ENCODE measurements at places on chromosomes 6 and 20. TPM values are rescaled to one million over a fixed set of nuclear protein-coding genes. Genes with fewer than 3 reads are reported as not detected.

- DNase-seq: no peak
- no peak overlapping the region for H3K4me3 ChIP-seq
- no peaks in the 10 kb centered on the region for H3K36me3 ChIP-seq
- no peak overlapping the region for H3K27ac ChIP-seq
- H3K27me3 ChIP-seq: no peaks in the 10 kb centered on the region
These were observed 155.1 kb upstream of the SOX4 start for GRCh38 chr6:21438237-21438985.

DNA sequence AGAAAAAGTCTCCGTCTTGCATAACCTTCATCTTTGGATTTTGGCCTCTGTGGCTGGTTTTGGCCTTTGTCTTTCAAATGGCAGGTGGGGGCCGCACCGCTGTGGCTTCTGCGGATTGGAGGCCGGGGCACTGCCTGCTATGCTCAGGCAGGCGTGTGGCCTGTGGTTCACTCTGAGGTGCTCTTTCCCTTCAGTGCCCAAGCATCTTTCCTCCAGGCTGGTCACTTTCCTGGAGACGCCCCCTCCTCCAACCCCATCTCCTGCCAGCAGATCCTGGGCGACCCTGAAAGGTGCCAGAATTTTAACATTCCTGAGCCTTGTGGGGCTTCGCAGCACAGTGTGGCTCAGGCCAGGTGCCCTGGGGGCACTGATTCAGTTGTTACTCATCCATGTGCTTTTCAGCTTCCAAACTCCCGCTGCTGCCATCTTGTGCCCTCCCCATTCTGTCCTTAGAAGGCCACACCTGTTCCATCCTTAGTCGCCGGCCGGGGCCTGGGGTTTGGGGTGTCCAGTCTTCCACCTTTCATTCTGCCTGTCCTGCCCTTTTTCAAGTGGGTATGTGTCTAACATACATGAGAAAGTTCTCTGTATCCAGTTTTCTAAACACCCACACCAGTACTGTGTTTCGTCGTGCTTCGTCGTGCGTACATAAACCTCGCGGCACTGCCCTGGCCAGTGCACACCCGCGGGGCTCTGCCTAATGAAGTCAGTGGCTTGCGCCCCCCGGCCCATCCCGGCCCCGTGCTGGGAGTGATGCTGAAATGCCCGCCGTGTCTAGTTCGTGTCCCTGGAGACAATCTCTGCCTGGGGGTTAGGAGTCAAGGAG, 12.1 kb downstream of the SS18L1 start:
- peaks cover 51% of the 10 kb centered on the region for H3K36me3 ChIP-seq
- H3K4me1 ChIP-seq: peaks cover 2% of the 10 kb centered on the region
- peak; percentile 77 for DNase-seq

The WFDC2 gene
- total RNA-seq: 994 TPM

DNA sequence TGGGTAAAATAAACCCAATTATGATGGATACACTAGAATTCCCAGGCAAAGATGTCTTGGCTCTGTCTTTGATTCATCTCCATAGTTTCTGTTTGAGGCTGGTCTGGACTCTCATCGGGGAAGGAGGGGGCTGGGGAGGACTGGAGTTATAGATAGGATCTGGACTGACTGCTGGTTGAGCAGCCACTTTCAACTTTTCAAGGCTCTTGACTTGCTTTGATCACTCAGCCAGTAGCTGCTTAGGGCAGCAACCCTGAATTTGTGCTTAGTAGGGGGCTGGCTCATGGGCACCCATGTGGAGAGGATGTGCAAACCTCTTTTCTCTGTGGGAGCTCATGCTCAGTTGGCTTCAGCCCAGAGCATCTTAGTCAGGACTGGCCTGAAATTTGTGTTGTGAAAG, 114.0 kb upstream of the NEDD9 start:
- no peaks in the 10 kb centered on the region for H3K4me1 ChIP-seq
- H3K36me3 ChIP-seq: no peaks in the 10 kb centered on the region
- DNase-seq: no peak

GRCh38 chr6:34334796-34335416, 57.6 kb downstream of the NUDT3 start:
- H3K4me3 ChIP-seq: no peak overlapping the region
- no peak for DNase-seq
- H3K36me3 ChIP-seq: peaks cover 27% of the 10 kb centered on the region
- H3K4me1 ChIP-seq: no peaks in the 10 kb centered on the region
- H3K27me3 ChIP-seq: no peaks in the 10 kb centered on the region
- H3K27ac ChIP-seq: no peak overlapping the region

DNA sequence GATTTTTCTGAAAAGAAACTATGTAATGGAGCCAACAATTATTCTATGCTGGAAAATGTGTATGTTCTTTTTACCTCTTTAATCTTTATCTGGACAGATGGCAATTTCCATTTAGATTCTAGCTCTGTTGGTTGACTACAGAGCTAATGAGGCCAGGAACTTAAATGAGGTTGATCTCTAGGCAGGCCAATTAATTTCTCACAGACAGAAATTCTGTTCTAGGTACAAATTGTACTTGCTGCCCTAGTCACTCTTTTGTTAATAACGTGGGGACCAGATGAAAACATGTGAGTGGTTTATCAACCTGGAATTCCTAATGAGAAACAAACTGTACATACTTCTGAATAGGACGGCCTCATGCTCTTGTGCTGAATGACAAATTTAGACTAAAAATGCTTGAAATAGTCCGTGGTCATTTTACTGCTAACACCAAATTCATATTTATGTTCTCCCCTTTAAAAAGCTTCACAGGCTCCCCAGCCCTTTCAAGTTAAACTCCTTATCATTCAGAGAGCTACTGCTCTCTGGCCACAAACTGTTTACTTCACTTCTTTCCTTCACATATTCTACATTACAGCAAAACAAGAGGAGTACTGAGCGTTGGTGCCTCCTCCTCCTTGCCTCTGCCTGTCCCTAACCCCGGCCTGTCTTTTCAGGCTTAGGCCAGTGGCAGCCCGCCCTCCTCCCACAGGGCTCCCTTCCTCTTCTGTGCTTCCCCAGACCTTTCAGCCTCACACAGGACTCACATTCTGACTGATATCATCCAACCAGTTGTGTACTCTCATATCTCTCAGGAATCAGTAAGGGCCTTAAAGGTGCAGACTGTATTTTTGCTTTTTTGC, 41.4 kb downstream of the DTNBP1 start:
- no peak overlapping the region for H3K27ac ChIP-seq
- peaks cover 4% of the 10 kb centered on the region for H3K4me1 ChIP-seq
- no peaks in the 10 kb centered on the region for H3K27me3 ChIP-seq
- no peak overlapping the region for H3K4me3 ChIP-seq
- no peaks in the 10 kb centered on the region for H3K36me3 ChIP-seq

- H3K27me3 ChIP-seq: no peaks in the 10 kb centered on the region
- no peak overlapping the region for H3K27ac ChIP-seq
- DNase-seq: no peak
- H3K4me3 ChIP-seq: no peak overlapping the region
- peaks cover under 1% of the 10 kb centered on the region for H3K4me1 ChIP-seq
- no peaks in the 10 kb centered on the region for H3K36me3 ChIP-seq
These were observed 29.3 kb downstream of the SNPH start for GRCh38 chr20:1295276-1295930.

The RIPOR3 gene
- total RNA-seq: 0.70 TPM

DNA sequence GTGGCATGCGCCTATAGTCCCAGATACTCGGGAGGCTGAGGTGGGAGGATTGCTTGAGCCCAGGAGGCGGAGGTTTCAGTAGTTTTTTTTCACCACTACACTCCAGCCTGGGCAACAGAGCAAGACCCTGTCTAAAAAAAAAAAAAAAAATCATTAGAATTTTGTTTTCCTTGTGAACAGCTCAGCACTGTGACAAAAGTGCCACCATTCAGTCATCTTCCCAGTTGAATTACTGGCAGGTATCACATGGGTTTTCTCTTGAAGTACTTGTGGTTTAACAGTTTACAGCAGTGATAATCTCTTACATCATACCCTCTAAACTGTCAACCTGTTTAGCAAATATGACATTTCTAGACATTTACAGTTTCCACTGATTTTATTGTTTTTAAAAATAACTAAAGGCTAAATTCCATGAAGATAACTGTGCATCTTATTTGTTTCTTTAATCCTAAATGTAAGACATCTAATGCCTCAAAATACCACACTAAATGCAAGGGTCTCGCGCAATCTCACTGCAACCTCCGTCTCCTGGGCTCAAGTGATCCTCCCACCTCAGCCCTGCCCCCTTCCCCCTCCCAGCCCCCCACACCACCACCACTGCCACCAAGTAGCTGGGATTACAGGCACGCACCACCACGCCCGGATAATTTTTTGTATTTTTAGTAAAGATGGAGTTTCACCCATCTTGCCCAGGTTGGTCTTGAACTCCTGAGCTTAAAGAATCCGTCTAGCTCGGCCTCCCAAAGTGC, 7.0 kb downstream of the TRPC4AP start:
- no peak overlapping the region for H3K4me3 ChIP-seq
- peaks cover 12% of the 10 kb centered on the region for H3K36me3 ChIP-seq
- no peaks in the 10 kb centered on the region for H3K4me1 ChIP-seq
- H3K27me3 ChIP-seq: no peaks in the 10 kb centered on the region
- H3K27ac ChIP-seq: no peak overlapping the region
- no peak for DNase-seq

DNA sequence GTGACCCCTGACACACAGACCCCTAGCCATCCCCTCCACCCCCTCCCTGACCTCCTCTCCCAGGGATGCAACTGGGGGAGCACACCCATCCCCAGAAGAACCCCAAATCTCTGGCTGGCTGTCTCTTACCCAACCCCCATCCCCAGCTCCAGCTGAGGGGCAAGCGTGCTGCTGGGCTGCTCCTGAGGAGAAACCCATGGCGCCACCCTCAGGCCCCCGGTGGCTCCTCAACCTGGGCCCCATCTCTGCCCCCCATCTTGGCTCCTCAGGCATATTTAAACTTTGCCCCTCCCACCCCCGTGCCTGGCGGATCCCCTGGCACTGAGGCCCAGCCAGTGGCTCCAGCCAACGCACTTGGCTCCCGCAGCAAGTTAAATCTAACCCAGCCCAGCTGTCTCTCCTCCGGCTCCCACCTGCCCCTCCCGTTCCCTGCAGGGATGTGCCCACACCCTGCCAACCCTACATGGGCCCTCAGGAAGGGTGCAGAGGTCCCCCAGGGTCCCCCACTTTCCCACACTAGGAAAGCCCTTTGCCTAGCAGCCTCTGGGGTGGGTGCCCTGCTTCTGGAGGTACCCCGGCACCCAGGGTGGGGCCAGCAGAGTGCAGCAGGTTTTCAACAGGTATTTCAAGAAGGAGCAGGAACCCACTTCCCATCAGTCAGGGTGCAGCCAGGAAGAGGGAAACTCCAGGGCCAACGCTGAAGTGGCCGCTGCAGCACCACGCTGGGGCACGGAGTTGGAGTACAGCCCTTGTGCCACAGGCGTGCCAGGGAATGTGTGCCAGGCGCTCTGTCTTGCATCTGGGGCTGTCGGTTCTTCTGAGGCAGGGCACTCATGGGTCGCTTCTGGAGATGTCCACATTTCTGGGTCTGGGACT, 5.3 kb upstream of the OSBPL2 start:
- H3K27ac ChIP-seq: no peak overlapping the region
- no peaks in the 10 kb centered on the region for H3K4me1 ChIP-seq
- H3K4me3 ChIP-seq: no peak overlapping the region
- no peaks in the 10 kb centered on the region for H3K27me3 ChIP-seq
- no peak for DNase-seq
- no peaks in the 10 kb centered on the region for H3K36me3 ChIP-seq

GRCh38 chr6:131510094-131510493, 62.9 kb upstream of the ARG1 start:
- peak; percentile 71 for DNase-seq
- no peaks in the 10 kb centered on the region for H3K36me3 ChIP-seq
- H3K27ac ChIP-seq: no peak overlapping the region
- no peaks in the 10 kb centered on the region for H3K4me1 ChIP-seq
- no peaks in the 10 kb centered on the region for H3K27me3 ChIP-seq
- peak overlapping the region; percentile 54 for H3K4me3 ChIP-seq

GRCh38 chr20:53922901-53923314, 147.5 kb downstream of the BCAS1 start:
- no peaks in the 10 kb centered on the region for H3K36me3 ChIP-seq
- no peaks in the 10 kb centered on the region for H3K27me3 ChIP-seq
- peak; percentile 1 for DNase-seq
- no peak overlapping the region for H3K27ac ChIP-seq

DNA sequence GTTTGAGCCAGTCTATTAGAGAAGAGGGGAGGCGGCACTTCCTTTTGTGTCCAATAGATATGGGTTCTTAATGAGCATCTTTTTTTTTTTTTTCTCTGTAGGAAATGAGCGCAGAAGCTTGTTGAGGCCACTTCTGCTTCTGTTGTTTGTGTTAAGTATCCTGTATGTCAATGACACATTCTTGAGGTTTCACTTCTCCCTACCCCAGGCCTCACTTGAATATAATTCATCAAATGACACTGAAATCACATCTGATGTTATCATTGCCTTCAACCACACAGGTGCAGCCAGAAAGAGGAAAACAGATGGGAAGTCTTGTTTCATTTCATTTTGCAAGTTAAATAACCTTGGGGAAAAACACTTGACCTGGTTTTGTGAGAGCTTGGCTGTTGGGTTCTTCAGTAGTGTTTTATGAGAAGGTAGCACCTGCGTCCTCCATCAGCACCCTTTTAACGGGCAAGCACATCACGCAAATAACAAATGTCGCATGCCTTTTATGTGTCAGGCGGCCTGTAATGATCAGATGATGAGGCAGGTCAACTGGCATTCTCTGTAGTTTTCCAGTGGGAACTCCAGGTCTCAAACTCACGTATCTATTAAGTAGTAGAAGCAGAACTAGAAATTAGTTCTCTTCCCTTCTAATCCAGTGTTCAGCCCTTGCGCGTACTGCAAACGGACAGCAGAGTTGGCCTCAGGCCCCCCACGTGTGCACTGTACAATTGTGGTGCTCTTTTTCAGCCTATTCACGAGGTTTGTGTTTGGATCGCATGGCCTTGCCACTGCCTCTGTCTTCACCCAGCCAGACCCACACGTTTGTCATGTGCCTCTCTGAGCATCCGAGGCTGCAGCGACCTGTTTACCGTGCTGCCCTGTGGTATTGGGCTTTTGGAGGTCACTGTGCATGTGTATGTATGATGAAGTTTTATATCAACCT, 23.5 kb downstream of the PLEKHG1 start:
- no peak for DNase-seq
- H3K27me3 ChIP-seq: no peaks in the 10 kb centered on the region
- H3K36me3 ChIP-seq: no peaks in the 10 kb centered on the region
- no peak overlapping the region for H3K27ac ChIP-seq
- H3K4me1 ChIP-seq: no peaks in the 10 kb centered on the region
- H3K4me3 ChIP-seq: no peak overlapping the region

DNA sequence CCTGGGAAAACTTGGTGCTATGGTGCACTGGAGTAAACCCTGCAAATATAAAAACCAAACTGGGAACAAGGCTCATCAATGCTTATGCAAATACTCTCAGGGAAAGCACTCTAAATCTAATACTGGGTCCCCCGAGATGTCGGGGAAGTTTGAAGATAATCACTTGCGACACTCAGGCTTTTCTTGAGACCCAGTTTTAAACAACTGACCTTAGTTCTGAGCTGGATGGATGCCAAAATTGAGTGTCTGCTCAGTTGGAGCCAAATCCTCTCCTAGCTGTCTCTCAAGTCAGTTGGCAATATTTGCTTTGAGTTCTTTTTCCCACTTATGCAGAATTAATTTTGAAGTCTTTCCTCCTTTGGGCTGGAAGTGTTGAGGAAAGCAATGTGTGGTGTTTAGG, 75.5 kb upstream of the CD2AP start:
- no peak overlapping the region for H3K27ac ChIP-seq
- no peak overlapping the region for H3K4me3 ChIP-seq
- peaks cover 6% of the 10 kb centered on the region for H3K4me1 ChIP-seq
- no peak for DNase-seq
- H3K27me3 ChIP-seq: no peaks in the 10 kb centered on the region
- no peaks in the 10 kb centered on the region for H3K36me3 ChIP-seq
